ENCODE measurements at places on chromosomes 3 and 15. TPM values are rescaled to one million over a fixed set of nuclear protein-coding genes. Genes with fewer than 3 reads are reported as not detected.

The ZIC1 gene
- total RNA-seq, result not detected

The SCAANT1 gene
- not detected for total RNA-seq

GRCh38 chr15:26660241-26660640, 112.6 kb downstream of the GABRB3 start:
- no peak for DNase-seq

- no peak for DNase-seq
These were observed 2.2 kb upstream of the UCN2 start for GRCh38 chr3:48565591-48566400.

DNA sequence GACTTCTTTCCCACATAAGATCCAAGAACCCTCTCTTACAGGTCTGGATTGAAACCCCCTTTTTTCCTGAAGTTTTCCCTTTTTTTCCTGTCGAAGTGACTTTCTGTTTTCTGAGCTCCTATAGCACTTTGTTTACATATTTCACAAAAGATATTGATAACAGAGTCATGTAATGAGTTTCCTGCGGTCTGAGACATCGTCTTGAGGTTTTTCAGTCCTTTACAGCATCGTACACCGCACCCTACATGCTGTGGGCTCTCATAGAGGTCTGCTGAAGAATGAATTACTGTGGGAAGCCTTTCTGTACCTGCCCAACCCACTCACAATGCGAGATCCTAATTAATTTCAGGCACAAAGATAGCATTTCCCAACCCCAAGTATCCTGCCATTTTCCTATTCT, 53.1 kb downstream of the MCF2L2 start:
- DNase-seq, result no peak

GRCh38 chr15:90863987-90864386, 4.4 kb upstream of the FURIN start:
- DNase-seq, result no peak

DNA sequence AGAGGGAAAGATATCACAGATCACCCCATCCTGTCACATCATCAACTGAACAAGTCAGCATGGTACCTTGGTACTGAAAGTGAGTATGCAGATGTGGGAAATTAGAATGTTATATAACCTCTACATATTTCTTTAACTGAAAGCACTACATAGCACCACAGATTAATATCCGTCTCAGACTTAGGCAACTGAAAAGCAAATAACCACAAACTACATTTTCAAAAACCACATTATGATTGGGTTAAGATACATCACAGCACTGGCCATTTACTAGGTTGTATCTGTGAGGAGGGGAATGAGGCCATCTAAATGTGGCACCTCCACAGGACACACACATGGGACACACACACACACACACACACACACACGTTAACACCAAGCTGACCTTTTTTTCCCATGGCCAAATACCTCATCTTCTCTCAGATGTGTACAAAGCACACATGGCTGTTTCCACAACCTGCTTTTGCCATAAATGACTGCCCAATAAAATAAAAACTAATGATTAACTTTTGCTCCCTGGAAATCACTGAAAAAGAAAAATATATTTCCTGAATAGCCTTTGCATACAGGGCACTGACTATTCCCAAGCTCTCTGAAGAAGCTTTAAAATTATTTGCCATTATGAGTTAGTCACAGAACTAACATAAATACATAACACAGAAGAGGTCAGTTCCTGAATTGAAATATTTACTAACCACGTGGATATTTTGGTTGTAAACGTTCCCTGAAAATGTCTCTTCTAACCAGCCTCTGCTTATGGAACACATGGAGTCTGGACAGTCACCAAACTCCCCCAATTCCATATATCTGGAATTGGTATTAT, 60.1 kb downstream of the SUMF1 start:
- no peak for DNase-seq

Measured in glutamatergic neuron (in vitro differentiated cells).